G401 (cell line): ENCODE measurements at places on chromosomes 11 and 22.

DNA sequence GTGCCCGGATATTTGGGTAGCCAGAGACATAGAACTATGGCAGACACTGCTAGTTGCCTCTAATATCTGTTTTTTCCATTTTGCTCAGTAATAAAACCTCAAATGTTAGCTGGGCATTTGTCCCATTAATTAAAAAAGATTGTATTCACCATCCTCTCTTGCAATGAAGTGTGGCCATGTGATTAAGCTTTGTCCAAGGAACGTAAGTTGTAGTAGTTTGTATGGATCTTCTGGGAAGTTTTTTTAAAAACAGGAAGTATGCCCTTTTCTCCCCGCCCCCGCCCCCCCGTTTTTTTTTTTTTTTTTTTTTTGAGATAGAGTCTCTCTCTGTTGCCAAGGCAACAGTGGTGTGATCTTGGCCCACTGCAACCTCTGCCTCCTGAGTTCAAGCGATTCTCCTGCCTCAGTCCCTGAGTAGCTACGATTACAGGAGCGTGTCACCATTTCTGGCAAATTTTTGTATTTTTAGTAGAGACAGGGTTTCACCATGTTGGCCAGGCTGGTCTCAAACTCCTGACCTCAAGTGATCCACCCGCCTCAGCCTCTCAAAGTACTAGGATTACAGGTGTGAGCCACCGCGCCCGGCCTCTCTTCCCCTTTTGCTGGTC, 1.7 kb upstream of the TMEM135 start:
- no peak for DNase-seq

- peak; percentile 62 for DNase-seq
Measured at GRCh38 chr11:117851852-117852251, 24.6 kb downstream of the FXYD6 start.

GRCh38 chr11:122038543-122038942, 77.5 kb downstream of the BLID start:
- DNase-seq = no peak

DNA sequence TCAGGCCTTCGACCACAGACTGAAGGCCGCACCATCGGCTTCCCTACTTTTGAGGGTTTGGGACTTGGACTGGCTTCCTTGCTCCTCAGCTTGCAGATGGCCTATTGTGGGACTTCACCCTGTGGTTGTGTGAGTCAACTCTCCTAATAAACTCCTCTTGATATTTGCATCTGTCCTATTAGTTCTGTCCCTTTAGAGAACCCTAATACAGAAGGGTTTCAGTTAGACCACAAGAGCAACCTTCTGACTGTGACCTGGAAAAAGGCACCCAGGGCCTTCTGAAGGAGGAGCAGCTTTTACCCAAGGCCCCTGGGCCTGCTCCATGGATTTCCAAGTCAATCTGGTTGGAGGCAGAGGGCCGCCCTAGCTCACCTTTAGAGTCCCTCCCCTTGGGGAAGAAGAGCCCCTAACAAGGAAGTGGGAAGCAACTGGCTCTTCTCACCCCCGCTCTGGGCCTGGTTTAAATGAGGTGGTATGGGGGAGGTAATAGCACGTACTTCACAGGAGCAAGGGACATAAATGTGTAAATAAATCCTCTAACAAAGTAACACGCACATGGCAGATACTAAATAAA, 11.2 kb upstream of the CHST1 start:
- no peak for DNase-seq

GRCh38 chr22:36541831-36542411, 13.0 kb upstream of the EIF3D start:
- DNase-seq = no peak

DNA sequence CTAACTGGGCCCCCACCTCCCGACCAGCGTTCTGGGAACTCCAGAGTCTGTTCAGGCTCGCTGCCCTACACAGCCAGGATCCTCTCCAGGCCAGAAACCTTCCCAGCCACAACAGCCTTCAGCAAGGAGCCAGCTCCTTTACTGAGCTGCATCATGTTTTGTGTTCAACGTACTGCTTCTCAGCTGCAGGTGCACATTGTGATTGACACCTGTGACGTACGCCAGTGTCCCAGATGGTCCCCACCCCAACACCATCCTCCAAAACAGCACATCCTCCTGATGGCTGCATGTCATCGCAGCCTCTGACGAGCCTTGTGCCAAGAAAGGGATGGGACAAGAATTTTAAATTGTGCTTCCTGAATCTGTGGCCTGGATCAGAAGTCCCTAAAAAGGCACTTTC, 117.5 kb downstream of the SPATA19 start:
- peak; percentile 26 for DNase-seq
